Stimulated activated CD8-positive, alpha-beta memory T cell treated with anti-CD3 and anti-CD28 coated beads, Interleukin-15, amount 100 ng/mL, for 4 hours (primary cell): ENCODE measurements at places on chromosomes 1 and 21.

GRCh38 chr1:202968351-202968750 lies 1.3 kb upstream of the CYB5R1 start:
- DNase-seq: no peak

DNA sequence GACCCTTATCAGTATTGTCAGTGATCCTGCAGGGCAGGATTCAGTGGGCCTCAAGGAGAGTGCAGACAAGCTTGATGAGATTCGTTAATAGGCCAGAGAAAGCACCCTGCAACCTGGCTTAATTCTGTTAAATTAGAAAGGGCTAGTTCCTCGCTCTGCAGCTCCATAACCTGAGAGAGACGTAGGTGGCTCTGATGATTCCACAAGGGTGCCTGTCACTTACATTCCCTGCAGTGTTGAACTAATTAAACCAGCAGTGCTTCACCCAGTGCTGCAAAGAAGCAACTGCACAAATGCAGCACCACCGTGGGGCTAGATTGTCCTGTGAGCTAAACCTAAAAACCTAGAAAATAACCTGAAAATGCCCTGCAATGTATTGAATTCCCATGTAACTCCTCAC lies 270.8 kb downstream of the CACNA1E start:
- DNase-seq: no peak

- no peak for DNase-seq
These were observed 766 bp downstream of the ATP2B4 start for GRCh38 chr1:203627398-203627797.

DNA sequence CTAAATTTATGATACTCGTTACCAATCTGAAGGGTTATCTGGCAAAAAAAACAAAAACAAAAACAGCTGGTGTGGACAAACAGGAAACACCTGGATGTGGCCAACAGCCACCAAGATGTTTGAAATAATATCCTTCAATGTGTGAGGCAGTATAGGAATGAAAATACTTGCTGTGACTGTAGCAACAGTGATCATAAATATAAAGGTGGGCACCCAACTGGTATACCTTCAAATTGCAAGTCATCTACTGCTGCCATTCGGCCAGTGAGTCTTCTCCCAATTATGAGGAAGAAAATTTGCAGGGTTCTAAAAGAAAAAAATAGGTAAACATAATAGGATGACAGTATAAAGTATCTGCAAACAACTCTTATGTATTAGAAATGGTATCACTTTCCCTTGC lies 916 bp downstream of the YIPF1 start:
- no peak for DNase-seq

- DNase-seq: no peak
These were observed 69.9 kb downstream of the CACHD1 start for GRCh38 chr1:64539781-64540218.

DNA sequence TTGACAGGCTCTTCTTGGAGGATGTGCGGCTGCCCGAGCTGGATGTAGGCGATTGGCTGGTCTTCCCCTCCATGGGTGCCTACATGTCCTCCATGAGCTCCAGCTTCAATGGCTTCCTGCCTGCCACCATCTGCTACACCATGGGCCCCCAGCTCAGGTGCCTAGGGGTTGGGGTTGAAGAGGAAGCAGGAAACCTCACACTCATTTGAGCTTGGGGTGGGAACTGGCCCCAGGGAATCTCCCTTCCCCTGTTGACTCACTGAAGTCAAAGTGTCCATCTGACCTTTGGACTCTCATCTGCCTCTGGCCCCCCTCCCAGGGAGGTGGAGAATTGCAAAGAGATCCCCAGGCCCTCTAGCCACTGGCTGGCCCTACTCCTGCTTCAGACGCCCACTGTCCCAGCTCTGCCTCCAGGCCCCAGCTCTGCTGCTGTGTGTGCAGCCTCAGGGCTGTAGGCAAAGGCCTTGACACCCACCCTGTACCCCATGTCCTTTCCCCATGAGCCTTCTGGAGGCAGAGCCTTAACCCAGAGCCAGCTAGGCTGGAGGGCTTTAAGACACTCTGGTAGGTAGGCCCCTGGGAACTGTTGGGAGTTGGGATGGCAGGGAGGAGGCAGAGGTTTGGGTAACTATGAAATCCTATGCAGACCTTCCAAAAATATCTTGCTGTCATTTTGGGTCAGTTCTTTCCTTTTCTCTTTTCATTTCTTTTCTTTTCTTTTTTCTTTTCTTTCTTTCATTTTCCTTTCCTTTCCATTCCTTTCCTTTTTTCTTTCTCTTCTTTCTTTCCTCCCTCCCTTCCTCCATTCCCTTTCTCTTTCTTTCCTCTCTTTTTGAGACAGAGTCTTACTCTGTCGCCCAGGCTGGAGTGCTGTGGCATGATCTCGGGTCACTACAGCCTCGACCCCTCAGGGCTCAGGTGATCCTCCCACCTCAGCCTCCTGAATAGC lies 66.9 kb upstream of the TINAGL1 start:
- no peak for DNase-seq
